ENCODE measurements at places on chromosomes 12 and 14.

DNA sequence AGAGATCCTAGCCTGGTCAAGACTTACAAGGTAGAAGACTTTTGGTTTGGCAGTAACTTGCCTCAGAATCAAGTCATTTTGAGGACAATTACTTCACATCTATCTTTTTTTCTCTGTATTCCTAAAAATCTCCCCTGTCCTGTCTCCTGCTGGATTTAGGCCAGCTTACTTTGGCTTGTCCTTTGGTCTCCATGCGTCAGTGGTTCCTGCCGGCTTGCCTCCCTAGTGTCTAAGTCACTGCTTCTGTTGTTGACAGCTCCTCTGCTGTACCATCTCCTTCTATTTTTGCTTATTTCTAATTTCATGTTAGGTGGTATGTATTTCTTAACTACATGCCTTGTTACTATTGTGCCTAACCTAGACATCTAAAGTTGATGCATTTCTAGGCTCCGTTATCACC lies 39.7 kb upstream of the FBLN5 start:
- no peak for DNase-seq

GRCh38 chr12:88063375-88063774 lies 34.2 kb upstream of the C12orf50 start:
- no peak for DNase-seq

DNA sequence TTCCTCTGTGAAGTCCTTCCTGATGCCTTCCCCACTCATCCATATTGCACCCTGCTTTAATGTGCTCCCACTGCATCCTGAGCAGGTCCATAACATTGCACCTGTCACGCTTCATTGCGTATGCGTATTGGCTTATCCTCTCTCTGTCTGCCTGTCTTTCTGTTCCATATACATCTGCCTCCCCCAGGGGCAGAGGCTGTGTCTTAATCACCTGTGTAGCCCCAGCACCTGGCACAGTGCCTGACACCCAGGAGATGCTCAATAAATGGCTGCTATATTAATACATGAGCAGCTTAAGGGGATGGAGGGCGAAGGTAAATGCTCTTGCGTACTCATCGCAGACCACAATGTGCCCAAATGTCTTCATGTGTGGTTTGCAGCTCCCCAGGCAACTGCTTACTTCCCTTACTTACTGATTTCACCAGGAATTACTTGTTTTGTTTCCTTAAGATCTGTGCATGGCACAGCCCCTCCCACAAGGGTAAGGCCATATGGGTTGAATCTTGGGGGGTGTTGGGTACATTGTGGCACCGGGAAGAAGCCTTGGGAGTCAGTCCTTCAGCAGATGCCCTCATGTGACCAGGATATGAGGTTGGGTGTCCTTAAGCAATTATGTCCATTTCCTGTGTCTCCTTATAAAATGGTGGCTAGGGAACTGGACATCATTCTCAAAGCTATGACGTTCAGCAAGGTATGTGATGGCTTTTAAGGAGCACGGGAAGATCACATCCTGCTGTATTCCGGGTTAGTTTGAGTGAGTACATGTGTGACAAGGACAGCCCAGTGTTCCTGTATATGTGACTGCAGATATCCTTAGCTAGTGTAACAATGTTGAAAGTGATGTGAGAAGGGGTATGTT lies 848 bp upstream of the CPNE6 start:
- DNase-seq = no peak

GRCh38 chr14:76926521-76927251 lies 100.5 kb downstream of the LRRC74A start:
- DNase-seq = no peak

DNA sequence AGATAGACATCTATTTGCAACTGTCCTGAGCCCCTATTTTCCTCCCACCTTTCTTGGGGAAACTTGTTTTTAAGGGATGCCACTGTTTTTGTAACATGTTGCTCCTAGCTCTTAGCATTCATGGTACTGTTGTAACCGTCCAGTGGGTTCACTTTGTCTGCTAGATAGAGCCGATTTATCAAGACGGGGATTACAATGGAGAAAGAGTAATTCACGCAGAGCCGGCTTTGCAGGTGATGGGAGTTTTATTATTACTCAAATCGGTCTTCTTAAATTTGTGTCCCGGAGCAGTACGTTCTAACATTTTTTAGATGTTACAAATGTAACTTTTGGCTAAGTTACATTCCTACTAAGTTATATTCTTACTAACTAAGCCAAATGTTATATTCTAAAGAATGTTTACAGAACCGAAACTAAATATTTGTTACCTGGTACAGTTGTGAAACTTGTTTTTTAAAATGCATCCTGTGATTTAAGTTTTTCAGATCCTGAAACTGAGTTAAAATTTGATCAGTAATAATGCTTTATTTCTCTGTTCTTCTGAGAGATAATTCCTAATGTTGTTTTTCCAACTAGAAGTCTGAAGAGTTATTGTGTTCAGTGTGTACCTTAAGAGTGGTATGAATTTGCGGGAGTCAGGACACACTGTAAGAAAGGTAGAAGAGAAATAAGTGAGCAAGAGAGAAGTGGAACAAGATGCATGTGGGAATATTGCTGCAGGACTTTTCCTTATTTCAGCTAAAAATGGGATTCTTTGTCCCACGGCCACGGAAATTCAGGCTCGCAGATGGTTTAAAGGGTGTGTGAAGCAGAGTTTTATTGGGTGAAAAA lies 20.6 kb upstream of the CLEC2D start:
- DNase-seq = no peak

GRCh38 chr12:92396647-92397252 lies 251.1 kb upstream of the BTG1 start:
- DNase-seq = no peak

GRCh38 chr12:51346581-51346980 lies at the start of gene CELA1:
TSS of gene CELA1 (minus strand) at chr12:51346679. CDS start at chr12:51346638, 41 bp downstream.
- DNase-seq = no peak

DNA sequence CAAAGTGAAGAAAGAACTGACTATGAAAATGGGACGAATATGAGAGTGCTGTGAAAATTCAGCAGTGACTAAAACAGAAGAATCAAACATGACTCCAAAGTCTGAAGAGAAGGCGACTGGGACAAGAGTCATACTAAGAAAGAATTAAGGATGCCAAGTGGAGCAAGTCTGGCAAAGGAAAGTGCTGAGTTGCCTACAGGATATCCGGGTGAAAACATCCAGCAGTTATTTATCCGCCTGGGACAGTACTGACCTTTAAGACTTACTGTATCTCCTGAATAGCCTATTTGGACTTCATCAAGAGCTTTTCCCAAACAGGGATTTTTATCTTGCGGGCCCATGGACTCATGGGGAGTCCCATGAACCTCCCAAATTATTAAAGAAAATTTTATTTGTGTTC lies 41.1 kb downstream of the KICS2 start:
- DNase-seq = no peak

- DNase-seq = no peak
These were observed 44.7 kb upstream of the NEDD1 start for GRCh38 chr12:96862326-96862725.

- DNase-seq = no peak
These were observed 835 bp downstream of the VEZT start for GRCh38 chr12:95218150-95219133.

DNA sequence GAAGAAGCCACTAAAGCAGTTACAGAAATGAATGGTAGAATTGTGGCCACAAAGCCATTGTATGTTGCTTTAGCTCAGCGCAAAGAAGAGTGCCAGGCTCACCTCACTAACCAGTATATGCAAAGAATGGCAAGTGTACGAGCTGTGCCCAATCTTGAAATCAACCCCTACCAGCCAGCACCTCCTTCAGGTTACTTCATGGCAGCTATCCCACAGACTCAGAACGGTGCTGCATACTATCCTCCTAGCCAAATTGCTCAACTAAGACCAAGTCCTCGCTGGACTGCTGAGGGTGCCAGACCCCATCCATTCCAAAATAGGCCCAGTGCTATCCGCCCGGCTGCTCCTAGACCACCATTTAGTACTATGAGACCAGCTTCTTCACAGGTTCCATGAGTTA lies 21.5 kb upstream of the SRGAP1 start:
- DNase-seq = no peak

DNA sequence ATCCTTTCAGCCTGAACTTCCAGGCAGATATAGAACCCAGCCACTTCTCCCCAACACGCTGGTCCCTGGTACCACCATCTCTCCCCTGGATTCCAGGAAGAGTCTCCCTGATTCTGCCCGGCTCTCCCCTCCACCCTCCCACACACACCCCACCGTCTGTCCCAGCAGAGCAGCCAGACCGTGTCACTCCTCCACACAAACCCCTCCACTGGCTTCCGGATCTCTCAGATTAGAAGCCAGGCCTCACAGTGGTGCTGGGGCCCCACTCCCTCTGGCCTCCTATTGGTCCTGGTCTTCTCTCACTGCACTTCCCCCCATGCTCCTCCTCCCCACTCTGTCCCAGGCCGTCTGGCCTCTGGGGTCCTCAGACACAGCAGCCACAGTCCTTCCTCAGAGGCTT lies 52.4 kb upstream of the CDKN3 start:
- DNase-seq = no peak

GRCh38 chr12:34392741-34393085 lies 370.4 kb downstream of the ALG10 start:
- no peak for DNase-seq

GRCh38 chr12:115216301-115216700 lies 532.3 kb upstream of the TBX3 start:
- no peak for DNase-seq

- DNase-seq = no peak
These were observed 8.6 kb upstream of the PALS1 start for GRCh38 chr14:67232621-67233020.

GRCh38 chr14:77878783-77879182 lies 78.9 kb downstream of the ADCK1 start:
- DNase-seq = no peak

- no peak for DNase-seq
These were observed 28.6 kb downstream of the CHFR start for GRCh38 chr12:132858718-132859266.

DNA sequence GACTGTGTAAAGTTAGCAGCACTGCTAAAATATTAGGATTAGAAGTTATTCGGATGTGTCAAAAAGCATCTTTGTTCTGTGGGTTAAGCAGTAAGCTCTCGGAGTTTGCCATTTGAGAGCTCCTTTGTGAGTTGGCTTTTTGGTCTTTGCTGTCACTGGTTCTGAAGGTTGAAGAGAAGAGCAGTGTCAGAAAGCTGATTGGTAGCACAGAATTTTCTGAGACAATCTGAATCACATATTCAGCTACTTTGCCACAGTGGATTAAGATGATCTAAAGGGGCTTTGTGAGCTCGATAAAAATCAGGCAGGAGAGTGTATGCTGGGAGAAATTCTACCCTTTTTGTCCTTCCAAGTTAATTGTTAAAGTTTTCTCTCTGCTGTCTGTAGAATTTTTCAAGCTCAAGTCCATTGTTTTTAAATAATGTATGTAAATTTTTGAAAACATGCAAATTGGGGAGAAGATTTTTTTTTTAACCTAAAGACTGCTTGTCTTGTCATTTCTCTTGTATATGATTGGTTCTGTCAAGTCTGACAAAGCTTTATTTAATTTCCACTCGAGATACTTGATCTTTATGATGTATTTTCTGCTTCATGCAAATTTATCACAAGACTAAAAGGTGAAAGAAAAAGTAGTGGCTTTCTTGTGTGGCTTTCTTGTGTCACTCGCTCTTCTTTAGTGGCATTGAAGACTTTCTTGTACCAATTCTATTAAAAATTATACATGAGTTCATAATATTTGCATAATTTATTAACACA lies 307.3 kb downstream of the EGLN3 start:
- DNase-seq = no peak

DNA sequence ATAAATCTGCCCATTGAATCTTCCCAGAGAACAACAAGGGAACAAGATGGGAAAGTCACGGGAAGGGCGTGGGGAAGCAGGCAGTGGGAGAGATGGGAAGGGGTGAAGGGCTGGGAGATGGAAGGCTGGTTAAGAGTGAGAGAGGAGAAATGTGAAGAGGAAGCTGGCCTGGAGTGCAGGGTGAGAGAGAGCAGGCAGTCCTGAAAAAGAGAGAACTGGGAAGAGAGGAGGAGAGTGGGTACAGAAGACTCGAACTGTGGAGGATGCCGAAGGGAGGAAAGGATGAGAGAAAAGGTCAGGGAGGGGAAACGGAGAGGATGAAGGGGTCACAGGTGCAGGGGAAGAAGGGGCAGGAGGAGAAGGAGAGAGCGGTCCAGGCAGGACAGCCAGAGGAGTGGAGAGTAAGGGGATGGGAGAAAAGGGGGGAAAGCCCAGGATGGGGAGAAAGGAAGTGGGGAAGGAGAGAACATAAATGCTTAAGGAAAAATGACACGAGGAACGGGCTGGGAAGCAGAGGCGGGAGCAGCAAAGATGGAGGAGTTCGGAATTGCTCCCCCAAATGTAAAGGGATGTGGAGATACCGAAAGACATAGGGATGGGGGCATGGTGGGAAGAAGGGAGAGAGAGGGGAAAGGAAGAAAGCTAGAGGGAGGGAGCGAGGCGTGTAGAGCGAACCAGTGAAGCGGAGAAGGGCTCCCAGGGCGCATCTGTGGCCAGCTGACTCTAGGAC lies 1.2 kb downstream of the PIANP start:
- no peak for DNase-seq

DNA sequence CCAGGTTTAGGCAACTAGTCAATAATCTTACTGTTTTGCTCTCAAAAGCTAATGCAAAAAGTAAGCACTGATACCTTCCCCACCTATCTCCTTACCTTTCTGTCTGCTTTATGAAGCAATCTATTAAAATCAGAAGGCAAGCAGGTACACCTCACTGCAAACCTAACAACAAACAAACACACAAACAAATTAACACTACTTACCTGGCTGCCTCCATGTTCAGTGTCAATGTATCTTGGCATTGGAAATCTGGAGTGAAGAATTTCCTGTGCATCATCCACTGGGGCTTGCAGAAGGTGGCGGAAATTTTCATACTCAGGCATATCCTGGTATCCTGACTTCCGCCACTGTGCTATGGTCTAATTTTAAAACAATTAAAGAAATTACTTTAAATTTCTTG lies 62.5 kb downstream of the SEC23A start:
- DNase-seq = no peak

GRCh38 chr12:82146740-82147139 lies 211.4 kb downstream of the CCDC59 start:
- peak; percentile 54 for DNase-seq

- no peak for DNase-seq
These were observed 10.4 kb upstream of the MED13L start for GRCh38 chr12:116287842-116288301.

GRCh38 chr12:89162589-89163261 lies 189.6 kb downstream of the DUSP6 start:
- no peak for DNase-seq

GRCh38 chr12:59695379-59695778 lies 99.5 kb downstream of the SLC16A7 start:
- DNase-seq = no peak
